Gastrocnemius medialis (tissue), 4 donors: ENCODE measurements at places on chromosomes 5 and 9. TPM values are rescaled to one million over a fixed set of nuclear protein-coding genes. Genes with fewer than 3 reads are reported as not detected.

The PDE6A gene
- total RNA-seq, result not detected

The SLC34A1 gene
- total RNA-seq, result not detected

The NEUROG1 gene
- total RNA-seq, result not detected

The SEMA6A gene
- total RNA-seq, result 2.8 TPM

The BHMT gene
- total RNA-seq, result 0.66 TPM

The ACSL6 gene
- total RNA-seq, result 0.29 TPM

The ANKRD18A gene
- total RNA-seq, result not detected

The GADD45G gene
- total RNA-seq, result 154 TPM

The AGTPBP1 gene
- total RNA-seq, result 33.8 TPM

The SPATA24 gene
- 24.1 TPM for total RNA-seq

The IL9 gene
- not detected for total RNA-seq

The FREM1 gene
- total RNA-seq, result 1.5 TPM

The ESM1 gene
- total RNA-seq, result 0.46 TPM

The CMYA5 gene
- total RNA-seq, result 3,497 TPM

The WNT8A gene
- total RNA-seq, result not detected

The CATSPER3 gene
- 1.9 TPM for total RNA-seq

The MROH2B gene
- not detected for total RNA-seq

The PRRX2 gene
- total RNA-seq, result 0.75 TPM

The UNC5A gene
- total RNA-seq, result not detected

The DDX4 gene
- not detected for total RNA-seq

The IL5 gene
- not detected for total RNA-seq

The MED22 gene
- 8.5 TPM for total RNA-seq
